ENCODE measurements at places on chromosomes 7 and 10.

GRCh38 chr7:51140199-51141164 lies 176.1 kb downstream of the COBL start:
- no peak for DNase-seq

GRCh38 chr7:73715648-73716317 lies 3.7 kb downstream of the STX1A start:
- DNase-seq: no peak

DNA sequence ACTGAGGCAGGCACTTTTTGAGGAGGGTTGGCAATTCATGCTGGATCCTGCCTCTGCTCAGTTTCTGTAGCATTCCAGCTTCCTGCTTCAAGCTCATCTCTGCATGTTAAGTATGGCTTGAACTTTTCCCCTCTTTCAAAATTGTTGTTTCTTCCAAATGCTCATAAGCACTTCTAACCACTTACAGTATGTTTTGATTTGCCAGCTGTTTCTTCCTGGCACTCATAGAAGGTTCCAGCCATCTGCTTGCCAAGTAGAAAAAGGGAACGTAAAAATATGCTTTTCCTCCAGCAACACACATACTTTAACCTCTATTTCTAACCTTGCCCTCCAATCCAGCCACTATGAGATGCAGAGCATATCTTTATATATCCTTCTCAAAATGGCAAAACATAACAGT lies 692.6 kb upstream of the COBL start:
- DNase-seq: no peak

DNA sequence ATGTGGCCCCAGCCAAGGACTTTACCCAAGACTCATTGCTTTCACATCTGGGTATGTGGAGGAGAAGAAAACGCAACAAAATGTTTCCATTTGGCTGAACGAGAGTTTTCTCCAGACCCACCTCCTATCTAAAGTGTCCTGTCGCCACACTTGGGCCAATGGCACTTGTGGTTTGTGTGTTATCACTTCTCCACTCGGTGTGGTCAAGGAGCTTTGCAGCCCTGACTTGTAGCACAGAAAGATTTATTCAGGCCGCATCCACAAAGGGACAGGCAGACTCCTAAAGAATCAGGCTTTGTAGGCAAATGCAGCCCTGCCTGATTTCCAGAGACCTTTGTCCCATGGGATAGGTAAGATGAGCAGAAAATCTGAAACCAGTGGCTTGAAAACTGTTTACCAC lies 12.8 kb upstream of the LRRC4 start:
- no peak for DNase-seq

DNA sequence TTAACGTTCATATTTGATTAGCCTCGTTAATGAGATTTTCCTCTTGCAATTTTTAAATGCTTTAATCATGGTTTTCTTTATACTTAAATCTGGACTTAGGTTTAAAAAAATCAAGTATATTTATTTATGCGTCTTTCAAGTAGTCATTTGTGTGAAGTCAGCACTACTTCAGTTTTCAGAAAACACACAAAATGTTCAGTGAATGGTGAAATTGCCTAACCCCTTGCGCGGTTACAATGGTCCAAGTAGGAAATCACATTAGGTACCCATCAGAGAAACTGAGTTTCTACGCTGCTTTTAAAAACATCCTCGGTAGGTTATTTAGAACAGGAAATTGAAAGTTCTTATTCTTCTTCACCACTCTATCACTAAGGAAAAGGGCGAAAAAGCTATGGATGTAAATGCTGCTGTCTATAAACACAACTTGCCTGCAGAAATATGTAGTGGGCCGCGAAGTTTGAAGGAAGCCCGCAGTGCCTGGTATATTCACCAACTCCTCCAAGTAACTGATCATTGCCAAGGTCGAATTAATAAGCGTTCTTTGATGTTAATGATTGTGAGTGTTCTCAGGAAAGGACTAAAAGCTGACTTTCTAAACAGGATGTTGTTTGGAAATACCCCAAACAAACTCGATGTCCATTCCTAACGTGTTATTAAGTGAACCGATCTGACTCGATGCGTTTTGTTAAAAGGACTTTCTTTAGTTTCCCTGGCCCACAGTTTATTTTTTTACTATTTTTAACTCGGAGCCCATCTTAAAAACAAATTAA lies 1.0 kb downstream of the SYPL1 start:
- peak; percentile 50 for DNase-seq

- no peak for DNase-seq
Measured at GRCh38 chr10:96568402-96568801, 18.4 kb downstream of the TM9SF3 start.

DNA sequence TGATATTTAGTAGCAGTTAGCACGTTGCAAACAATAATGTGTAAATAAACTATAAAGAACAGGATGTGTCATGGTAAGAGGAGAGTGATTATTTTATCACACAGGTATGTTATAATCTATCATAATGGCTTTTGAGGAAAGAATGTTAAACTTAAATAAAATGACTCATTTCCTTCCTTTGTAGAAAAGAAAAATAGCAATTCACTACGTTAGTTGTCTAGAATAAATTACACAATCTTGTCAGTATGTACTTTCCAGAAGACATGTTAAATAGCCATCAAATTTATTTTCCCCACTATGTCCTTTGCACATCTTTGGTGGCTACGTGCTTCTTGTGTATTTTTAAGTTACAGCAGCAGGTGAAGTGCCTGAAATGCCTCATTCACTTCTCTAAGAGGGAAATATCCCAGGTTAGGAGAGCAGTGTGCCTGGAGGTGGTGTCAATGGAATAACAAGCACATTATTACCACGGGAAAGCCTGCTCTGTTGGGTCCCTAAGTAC lies 133.8 kb downstream of the SEMA3A start:
- DNase-seq: no peak

DNA sequence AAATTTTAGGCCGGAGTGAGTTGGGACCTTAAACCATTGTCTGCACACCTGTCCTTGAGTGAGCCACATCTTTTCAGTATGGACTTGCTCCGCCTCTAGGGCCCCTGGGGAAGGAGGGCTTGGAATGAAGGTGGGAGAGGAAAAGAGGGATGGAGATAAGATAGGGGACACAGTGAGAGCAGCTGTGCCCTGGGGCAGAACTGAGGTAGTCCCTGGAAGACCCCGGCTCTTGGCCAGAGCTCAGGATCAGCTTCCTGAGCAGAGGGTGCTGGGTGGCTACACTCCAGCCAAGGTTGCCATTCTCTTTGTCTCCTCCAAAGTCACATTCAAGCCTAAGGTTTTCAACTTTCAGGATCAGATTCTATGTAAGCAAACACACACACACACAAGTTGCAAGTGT lies 82.0 kb downstream of the MKI67 start:
- no peak for DNase-seq

DNA sequence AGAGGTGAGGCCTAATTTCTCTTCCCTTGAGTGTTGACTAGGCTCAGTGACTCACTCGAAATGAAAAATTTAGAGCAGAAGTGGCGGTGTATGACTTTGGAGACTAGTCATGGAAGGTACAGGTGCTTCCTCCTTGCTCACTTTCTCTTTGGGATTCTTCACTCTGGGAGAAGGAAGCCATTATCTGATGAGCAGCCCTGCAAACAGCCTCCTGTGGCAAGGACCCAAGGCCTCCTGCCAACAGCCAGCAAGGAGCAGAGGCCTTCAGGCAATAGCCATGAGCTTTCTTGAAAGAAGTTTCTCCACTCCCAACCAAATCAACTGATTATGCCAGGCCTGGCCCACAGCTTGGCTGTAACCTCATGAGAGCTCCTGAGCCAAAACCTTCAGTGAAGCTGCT lies 369.6 kb upstream of the VWC2 start:
- no peak for DNase-seq

DNA sequence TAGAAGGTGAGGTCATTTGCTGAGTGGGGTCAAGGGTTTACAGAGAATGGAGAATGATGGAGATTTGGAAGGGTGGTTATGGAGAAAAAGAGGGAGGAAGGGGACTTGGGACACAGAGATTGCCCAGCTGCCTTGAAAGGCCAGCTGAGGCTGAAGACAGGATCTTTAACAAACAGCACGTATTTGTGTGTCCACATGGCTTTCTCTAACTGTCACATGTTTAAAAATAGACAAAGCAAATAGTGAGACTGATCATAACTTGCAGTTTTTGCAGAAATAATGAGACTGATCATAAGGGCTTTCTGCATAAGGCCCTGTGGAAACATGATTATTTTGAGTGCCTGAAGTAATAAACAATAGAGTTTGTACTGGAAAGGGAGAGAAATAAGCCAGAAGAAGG lies 212.7 kb downstream of the HDAC9 start:
- DNase-seq: no peak

DNA sequence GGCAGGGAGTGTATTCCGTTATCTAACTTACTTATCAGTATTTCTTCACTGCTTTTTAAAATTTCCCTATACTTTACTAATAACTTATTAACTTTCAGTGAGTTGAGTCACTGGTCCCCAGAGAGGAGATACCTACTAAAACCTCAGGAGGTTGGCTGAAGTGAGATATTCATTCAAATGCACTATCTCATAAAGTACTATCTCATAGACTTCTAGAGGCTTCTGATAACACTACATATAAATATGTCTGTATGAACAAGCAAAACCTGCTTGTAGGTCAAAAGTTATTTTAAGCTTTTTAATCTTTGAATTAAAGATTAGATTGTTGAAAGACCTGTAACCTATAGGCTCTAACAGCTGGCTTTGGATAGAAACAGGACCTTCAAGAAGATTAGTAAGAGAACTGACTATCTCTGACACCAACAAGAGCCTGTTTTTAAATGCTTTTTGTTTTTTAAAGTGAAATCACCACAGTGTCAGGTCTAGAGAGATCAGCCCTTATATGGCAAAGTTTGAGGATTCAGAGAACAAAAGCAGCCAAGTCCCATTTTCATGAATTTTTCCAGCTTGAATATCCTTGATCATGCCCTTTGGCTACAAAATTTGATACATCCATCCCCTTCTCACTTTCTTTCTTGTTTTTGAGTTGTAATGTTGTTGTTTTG lies 242.2 kb downstream of the ARL4A start:
- no peak for DNase-seq

DNA sequence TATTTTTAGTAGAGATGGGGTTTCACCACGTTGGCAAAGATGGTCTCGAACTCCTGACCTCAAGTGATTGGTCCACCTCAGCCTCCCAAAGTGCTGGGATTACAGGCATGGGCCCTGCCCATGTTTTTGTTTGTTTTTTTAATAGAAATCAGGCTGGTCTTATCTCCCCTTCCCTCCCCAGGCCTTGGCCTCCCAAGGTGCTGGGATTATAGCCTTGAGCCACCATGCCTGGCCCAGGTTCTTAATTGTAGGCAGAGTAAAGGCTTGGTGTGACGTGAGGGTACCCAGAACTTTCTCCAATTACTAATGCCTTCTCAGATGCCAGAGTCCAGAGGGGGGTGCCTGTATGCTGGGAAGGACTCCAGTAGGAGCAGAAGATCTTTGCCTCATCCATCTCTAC lies 5.2 kb upstream of the MKRN1 start:
- DNase-seq: no peak

- peak; percentile 6 for DNase-seq
Measured at GRCh38 chr7:10121631-10122030, 852.0 kb upstream of the PHF14 start.

DNA sequence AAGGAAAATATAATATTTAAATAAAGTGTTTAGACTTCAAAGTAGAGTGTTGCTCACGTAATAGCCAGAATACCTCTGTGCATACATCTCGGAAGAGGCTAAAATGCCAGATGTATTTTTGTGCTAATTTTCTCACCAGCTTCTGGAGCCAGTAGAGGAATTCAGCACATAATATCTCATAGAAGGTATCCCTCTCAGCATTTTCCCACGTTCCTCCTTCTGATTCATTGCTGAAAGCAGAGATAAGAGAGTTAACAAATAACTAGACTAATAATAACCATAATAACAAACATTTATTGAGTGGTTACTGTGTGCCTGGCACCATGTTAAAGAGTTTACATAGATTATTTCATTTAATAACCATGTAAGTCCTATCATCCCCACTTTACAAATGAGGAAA lies 123.6 kb downstream of the VTI1A start:
- no peak for DNase-seq

GRCh38 chr10:99693933-99694583 lies 34.7 kb downstream of the ENTPD7 start:
- DNase-seq: no peak

DNA sequence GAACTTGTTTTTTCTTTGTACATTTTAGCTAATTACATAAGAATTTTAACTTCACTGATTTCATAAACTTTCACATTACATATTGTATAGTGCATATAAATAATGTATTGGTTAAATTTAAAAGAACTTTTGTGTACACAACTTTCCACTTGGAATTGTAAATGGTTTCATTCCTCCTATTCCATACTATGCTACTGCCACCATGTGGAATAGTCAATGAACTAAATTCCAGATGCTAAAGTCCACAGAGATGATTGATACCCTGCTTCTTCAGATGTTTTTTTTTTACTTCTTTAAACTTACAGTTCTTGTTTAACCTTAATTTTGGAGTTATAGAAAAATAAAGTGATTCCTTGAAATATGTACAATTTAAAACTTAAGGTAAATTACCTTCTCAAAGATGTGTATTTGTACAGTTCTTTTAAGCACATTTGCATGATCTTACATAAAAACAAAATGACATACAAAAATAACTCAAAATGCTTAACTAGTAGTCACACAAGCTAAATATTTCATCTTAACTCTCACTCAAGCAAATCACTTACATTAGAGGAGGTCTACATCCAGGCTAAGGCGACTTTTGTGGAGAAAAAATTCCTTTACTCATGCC lies 247.6 kb upstream of the HGF start:
- DNase-seq: peak; percentile 15

- DNase-seq: no peak
Measured at GRCh38 chr7:29853072-29853471, 46.8 kb downstream of the WIPF3 start.

GRCh38 chr7:139784648-139785047 lies 6.8 kb upstream of the HIPK2 start:
- no peak for DNase-seq

DNA sequence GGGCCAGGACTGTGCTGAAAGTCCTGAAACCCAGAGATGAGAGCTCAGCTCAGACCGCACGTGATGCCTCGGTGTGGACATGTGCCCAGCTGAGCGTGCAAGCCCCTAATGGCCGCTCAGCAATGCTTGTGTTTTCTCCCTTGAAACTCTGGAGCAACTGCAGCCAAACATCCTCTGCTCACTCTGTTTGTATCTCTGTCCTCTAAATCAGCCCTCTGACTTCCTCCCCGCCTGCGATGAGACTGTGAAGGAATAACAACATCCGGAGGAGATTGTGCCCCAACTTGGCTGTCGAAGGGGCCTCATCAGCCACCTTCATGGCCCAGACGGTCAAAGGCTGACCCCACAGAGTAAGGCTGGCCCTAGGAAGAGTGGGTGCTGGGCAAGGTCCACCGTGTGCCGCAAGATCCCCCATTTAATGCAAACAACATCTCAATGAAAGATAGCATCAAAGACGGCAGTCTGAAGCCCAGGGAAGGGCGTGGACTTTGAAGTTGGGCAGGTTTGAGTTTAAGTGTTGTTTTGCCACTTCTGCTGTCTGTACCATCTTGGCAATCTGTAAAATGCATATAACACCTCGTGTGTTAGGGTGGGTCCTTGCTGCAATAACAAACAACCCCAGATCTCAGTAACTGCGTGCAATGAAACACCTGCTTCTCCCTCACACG lies 39.9 kb downstream of the CALML3 start:
- no peak for DNase-seq

DNA sequence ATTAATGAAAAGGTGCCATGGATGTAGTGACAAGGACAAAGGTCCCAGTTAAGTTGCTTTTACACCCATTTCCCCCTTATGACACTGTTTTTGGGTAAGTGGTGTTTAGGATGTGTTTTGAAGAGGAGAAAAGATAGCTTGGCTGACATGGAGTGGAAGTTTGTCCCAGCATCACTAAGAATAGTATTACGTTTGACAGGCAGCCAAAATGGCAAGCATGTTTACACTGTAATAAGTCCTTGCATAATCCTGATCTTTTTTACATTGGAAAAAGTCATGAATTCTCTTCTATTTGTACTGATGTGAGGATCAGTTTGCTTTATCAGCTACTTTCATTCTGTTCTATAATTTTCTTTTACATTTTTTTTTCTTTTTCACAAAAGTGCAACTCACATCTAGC lies 137.8 kb downstream of the CHRM2 start:
- DNase-seq: no peak
